ENCODE measurements at places on chromosomes 13 and 19.

DNA sequence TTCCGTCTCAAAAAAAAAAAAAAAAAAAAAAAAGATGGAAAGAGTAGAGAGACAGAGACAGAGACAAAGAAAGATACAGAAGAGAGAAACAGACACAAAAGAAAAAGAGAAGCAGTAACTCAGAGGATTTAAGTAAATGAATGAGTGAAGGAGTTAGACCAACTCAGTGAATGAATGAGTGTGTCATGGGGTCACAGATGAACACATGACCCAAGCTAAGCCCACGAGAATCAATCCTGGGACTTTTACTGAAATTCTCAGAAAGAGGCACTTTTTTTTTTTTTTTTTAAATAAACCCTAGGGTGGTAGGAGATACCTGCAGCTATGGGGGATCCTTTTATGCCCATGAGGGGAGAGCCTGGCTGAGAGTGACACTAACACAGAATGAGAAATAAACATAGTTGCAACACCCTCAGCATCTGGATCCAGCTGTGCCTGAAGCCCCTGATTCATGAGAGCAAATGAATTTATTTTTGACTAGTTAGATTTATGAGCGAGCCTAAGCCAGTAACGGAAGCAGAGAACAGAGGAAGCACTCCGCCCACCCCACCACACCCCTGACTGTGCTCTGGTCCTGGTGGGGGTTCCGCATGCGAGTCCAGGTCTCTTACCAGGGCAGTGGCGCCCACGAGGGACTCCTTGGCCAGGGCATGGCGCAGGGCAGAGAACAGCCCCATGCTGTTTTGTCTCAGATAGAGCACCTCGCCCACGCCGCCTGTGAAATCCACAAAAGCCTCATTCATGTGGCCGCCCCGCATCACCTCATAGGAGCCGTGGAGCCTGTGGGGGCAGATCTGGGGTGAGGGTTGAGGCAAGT, 4.6 kb downstream of the CAPN12 start:
- H3K36me3 ChIP-seq = no peaks in the 10 kb centered on the region
- H3K4me3 ChIP-seq = no peak overlapping the region
- no peak overlapping the region for H3K27ac ChIP-seq
- H3K4me1 ChIP-seq = peaks cover 12% of the 10 kb centered on the region

DNA sequence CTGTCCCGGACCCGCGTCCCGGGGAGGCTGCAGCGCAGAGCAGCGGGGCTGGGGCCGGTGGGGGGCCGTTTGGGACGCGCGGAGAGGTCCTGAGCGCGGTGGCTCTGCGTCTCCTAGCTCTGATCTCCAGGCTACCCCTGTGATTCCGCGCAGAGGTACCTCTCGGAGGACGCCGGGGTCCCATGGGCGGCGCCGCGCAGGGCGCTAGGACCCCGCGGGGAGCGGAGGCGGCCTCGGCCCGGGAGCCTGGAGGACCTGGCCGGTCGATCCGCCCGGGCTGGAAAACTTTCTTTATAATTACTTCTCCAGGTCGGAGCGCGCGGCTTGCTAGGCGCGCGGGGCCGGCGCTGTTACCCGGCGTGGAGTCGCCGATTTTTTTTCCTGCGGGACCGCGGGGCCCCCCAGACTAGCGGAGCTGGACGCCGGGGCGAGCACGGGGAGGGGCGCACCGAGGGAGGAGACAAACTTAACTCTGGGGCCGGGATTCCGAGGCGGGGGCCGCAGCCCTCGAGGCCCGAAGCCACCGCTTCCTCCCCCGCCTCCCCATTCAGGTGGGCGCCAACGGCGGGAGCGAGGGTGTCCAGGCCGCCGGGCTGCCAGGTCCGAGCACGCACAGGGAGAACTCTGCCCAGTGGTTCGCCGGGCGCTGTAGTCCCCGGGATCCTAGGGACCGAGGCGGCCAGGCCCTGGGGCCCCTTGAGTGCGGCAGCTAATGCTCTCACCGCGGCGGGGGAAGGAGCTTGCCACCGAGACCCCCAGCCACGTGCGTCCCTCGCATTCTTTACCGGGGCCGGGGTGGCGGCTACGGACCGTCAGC, 848 bp upstream of the CEBPA start:
- peak; percentile 56 for DNase-seq
- H3K27me3 ChIP-seq = peaks cover 33% of the 10 kb centered on the region
- peak overlapping the region; percentile 17 for H3K27ac ChIP-seq
- H3K4me3 ChIP-seq = peak overlapping the region; percentile 27
- H3K4me1 ChIP-seq = no peaks in the 10 kb centered on the region

GRCh38 chr13:113367020-113367560, 3.2 kb upstream of the GRTP1 start:
- no peak for DNase-seq
- H3K36me3 ChIP-seq = no peaks in the 10 kb centered on the region
- no peaks in the 10 kb centered on the region for H3K4me1 ChIP-seq
- H3K27ac ChIP-seq = no peak overlapping the region
- H3K27me3 ChIP-seq = peaks cover 27% of the 10 kb centered on the region
- H3K4me3 ChIP-seq = no peak overlapping the region

- no peaks in the 10 kb centered on the region for H3K4me1 ChIP-seq
- H3K27ac ChIP-seq = no peak overlapping the region
- no peak overlapping the region for H3K4me3 ChIP-seq
- no peaks in the 10 kb centered on the region for H3K36me3 ChIP-seq
Measured at GRCh38 chr13:83423381-83423780, 458.9 kb downstream of the SLITRK1 start.

DNA sequence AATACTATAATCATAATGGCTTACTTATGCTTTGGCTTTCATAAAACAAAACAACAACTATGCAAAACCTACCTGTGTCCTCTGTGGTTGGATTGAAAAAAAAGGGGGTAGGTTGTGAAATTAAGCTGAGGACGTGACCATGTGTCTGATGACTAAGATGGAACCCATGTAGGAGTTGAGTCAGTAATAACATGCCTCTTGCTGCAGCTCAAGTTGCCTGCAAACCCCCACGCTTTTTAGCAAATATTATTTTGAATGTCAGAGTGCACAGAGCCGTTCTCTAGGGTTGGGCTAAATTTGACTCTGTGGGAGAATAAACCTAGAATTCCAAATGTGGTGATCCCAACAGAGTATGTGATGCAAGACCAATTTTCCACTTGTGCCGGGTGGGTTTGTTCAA, 209.3 kb downstream of the KCNRG start:
- H3K27me3 ChIP-seq = no peaks in the 10 kb centered on the region
- H3K36me3 ChIP-seq = no peaks in the 10 kb centered on the region
- peaks cover 9% of the 10 kb centered on the region for H3K4me1 ChIP-seq

DNA sequence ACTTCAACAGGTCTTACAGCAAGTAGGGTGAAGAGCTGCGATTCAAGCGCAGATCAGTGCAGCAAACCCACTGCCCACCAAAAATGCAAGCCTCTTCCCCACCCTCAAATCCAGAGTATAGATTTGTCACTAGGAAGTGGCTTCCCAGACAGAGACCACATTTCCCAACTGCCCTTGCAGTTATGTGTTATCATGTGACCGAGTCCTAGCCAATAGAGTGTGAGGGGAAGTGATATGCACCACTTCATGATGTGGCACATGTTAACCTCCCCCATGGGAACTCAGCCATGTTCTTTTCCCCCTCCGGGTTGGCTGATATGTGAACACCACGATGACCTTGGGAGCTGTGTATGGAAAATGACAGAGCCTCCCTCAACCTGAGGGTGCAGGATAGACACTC, 50.8 kb downstream of the MBD3L2B start:
- no peaks in the 10 kb centered on the region for H3K27me3 ChIP-seq
- no peak overlapping the region for H3K4me3 ChIP-seq
- no peak overlapping the region for H3K27ac ChIP-seq
- H3K36me3 ChIP-seq = no peaks in the 10 kb centered on the region
- no peaks in the 10 kb centered on the region for H3K4me1 ChIP-seq

- H3K27ac ChIP-seq = no peak overlapping the region
- H3K27me3 ChIP-seq = peaks cover 45% of the 10 kb centered on the region
- H3K36me3 ChIP-seq = no peaks in the 10 kb centered on the region
- H3K4me3 ChIP-seq = no peak overlapping the region
- no peak for DNase-seq
- no peaks in the 10 kb centered on the region for H3K4me1 ChIP-seq
Measured at GRCh38 chr19:50861010-50861409, 6.3 kb downstream of the KLK3 start.

DNA sequence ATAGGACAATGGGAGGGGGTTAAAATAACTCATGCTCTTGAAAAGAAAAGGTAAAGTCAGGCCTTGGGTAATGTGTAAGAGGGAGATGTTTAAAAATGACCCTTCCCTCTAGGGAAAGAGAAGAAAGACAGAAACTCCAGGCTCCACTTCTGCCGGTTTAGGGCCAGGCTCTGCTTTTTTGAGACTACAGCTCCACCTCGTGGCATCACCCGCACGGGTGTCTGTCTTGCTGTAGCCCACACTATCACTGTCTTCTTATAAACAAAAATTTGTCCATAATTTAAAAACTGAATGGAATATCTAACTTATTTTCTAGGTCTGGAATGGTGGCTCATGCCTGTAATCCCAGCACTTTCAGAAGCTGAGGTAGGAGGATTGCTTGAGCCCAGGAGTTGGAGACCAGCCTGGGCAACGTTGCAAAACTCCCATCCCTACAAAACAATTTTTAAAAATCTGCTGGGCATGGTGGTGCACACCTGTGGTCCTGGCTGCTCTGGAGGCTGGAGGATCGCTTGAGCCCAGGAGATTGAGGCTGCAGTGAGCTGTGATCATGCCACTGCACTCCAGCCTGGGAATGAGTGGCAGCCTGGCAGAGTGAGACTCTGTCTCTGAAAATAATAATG, 65.1 kb upstream of the GTF3A start:
- H3K27ac ChIP-seq = no peak overlapping the region
- peaks cover 13% of the 10 kb centered on the region for H3K4me1 ChIP-seq
- no peak overlapping the region for H3K4me3 ChIP-seq
- no peaks in the 10 kb centered on the region for H3K36me3 ChIP-seq

GRCh38 chr19:5479958-5480357, 24.7 kb downstream of the ZNRF4 start:
- no peaks in the 10 kb centered on the region for H3K4me1 ChIP-seq
- no peak overlapping the region for H3K27ac ChIP-seq
- H3K36me3 ChIP-seq = no peaks in the 10 kb centered on the region
- no peak overlapping the region for H3K4me3 ChIP-seq
- peaks cover 4% of the 10 kb centered on the region for H3K27me3 ChIP-seq

- H3K4me1 ChIP-seq = no peaks in the 10 kb centered on the region
- DNase-seq = no peak
- no peak overlapping the region for H3K4me3 ChIP-seq
Measured at GRCh38 chr19:51047031-51047335, 12.2 kb upstream of the KLK12 start.

DNA sequence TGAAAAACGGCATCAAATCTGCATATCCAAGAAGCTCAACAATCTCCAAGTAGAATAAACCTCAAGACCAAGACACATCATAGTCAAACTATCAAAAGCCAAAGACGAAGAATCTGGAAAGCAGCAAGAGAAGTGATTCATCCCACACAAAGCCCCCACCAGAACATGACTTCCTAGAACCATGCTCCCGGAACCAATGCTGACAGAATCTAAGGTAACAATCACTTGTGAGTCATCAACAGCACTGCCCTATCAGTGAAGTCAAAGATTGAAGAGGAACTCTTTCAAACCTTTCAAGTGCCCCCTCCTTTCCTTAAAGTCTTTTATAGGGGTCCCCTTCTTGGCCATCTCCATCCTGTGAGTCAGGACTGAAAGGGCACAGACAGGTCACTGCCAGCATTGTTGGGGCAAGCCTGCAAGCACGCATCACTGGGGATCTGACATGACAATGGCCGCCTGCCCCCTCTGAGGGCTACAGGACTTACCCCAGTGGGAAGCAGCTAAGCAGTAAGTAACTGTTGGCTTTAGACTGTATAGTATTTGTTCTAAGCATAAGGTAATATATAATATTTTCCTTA, at the start of gene CCDC70:
Gene CCDC70, plus strand, starts transcription at position 247 of the 578 bp plus-strand sequence. CDS start 3,443 bp downstream, outside the sequence.
- H3K4me3 ChIP-seq = no peak within 1 kb of the TSS
- H3K36me3 ChIP-seq = no peaks in the 10 kb centered on the region
- H3K4me1 ChIP-seq = no peaks in the 10 kb centered on the region
- H3K27me3 ChIP-seq = no peaks in the 10 kb centered on the region
- no peak within 1 kb of the TSS for H3K27ac ChIP-seq

- DNase-seq = no peak
- H3K36me3 ChIP-seq = peaks cover 53% of the 10 kb centered on the region
- H3K4me3 ChIP-seq = no peak overlapping the region
- H3K27ac ChIP-seq = no peak overlapping the region
- peaks cover 11% of the 10 kb centered on the region for H3K4me1 ChIP-seq
- H3K27me3 ChIP-seq = peaks cover 5% of the 10 kb centered on the region
Measured at GRCh38 chr19:991174-991931, 7.2 kb downstream of the WDR18 start.

DNA sequence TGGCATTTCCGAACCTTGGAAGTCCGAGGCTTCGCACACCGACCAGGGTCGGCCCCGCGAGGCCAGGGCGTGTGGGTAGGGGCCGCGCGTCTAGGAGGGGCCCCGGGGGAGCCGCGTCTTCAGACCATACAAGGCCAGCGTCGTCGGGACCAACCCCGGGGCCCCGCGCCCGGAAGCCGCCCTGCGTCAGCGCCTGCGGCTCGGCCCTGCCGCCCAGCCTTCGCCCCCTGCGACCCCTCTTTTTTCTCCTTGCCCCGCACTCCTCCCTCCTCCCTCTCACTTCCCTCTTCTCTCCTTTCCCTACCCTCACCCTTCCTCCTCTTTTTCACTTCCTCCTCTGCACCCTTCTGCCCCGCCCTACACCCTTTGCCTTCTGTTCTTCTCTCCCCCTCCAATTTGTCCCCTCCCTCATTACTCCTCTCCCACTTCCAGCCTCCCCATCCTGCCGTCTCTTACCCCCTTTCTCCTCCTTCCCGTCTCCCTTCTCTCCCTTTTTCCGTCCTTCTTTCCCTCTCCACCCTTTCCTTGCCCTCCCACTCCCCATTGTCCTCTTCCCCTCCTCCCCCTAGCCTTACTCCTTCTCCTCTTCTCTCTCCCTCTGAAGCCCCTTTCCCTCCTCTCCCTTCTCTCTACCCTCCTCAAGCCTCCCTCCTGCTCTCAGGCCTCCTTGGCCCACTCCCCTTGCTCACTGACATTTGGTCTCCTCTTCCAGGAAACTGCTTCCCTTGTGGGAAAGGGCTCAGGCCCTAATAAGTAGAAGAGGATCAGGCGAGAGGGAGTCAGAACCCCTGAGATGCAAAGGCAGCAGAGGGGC, 2.2 kb upstream of the PLEKHG2 start:
- H3K4me1 ChIP-seq = peaks cover 7% of the 10 kb centered on the region
- peak overlapping the region; percentile 80 for H3K4me3 ChIP-seq
- no peaks in the 10 kb centered on the region for H3K27me3 ChIP-seq
- peaks cover 14% of the 10 kb centered on the region for H3K36me3 ChIP-seq

GRCh38 chr19:14248578-14249011, 42.6 kb upstream of the ADGRL1 start:
- peak overlapping the region; percentile 39 for H3K4me3 ChIP-seq
- peaks cover 3% of the 10 kb centered on the region for H3K27me3 ChIP-seq
- H3K36me3 ChIP-seq = no peaks in the 10 kb centered on the region
- DNase-seq = peak; percentile 39
- H3K4me1 ChIP-seq = no peaks in the 10 kb centered on the region

- H3K4me1 ChIP-seq = no peaks in the 10 kb centered on the region
- no peaks in the 10 kb centered on the region for H3K36me3 ChIP-seq
Measured at GRCh38 chr19:17370026-17370587, 7.0 kb downstream of the PLVAP start.

DNA sequence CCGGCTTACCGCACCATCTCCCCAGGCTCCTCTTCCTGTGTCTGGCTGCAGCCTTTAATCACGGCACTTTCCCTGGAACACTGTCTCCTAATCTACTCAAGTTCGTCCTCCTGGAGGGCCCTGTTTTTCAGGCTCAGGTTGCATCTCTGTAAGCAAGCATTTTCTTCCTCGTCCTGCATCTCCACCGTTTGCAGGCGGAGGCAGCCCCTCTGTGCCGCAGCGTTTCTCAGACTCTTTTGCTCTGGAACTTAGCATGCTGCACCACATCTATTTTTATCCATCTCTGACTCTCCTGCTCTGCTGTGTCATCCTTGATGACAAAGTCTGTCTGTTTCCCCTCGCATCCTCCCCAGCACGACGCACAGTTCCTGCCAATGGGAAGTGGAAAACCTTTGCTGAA, 117.5 kb downstream of the ATP8A2 start:
- H3K4me1 ChIP-seq = no peaks in the 10 kb centered on the region
- H3K27me3 ChIP-seq = peaks cover 23% of the 10 kb centered on the region
- no peak overlapping the region for H3K27ac ChIP-seq
- DNase-seq = no peak
- H3K4me3 ChIP-seq = no peak overlapping the region

Data from heart left ventricle (tissue), 16 donors.